ENCODE measurements at places on chromosomes 6 and 20.

GRCh38 chr20:58875541-58876134 lies 23.1 kb downstream of the GNAS start:
- no peak for DNase-seq

DNA sequence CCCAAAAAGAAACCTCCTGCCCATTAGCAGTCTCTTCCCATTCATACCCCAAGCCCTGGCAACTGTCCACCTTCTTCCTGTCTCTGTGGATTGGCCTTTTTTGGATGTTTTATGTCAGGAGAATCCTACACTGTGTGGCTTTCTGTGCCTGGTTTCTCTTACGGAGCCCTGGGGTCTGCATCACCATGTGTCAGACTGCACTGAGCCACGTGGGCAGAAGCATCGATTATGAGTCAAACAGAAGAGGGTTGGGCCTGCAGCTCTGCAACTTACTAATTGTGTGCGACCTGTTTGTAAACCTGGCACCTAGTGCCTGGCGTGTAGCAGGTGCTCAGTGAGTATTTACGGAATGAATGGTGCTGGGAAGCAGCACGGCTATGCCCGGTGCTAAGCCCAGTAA lies 62.6 kb downstream of the IGF2R start:
- DNase-seq, result no peak

GRCh38 chr20:64142590-64142989 lies 21.7 kb upstream of the MYT1 start:
- peak; percentile 79 for DNase-seq

GRCh38 chr20:9294041-9294440 lies 220.3 kb upstream of the LAMP5 start:
- no peak for DNase-seq

DNA sequence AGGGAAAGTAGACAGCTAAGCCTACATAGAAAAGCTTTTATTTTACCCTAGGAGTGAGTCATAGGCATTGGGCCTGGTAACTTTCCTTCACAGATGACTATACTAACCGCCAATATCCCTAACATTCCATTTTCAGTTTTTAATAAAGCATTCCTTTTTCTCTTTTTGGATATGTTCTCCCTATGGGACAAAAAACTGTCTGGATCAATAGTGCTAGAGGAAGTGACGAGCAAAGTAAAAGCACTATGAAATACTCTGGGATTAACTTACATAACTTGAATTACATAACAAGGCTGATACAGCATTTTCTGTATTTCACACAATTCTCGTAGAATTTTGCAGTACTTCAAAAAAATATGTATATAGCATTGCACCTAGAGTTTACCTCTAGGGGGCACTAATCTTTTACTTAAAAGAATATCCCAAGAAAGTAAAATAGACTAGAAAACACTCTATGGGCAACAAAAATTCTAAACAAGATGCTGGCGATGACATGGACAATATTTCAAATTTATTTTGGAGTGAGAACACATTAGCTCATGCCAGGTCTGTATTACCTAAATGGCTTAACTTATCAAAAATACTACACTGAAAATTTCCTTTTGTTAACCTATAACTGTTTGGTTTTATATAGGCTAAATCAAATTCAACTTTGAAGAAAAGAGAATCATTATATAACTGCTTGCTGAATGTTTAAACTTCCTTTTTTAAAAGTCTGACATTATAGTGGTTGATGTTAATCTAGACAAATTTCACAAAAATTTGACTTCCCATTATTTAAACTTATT lies 66.3 kb upstream of the DST start:
- peak; percentile 92 for DNase-seq

DNA sequence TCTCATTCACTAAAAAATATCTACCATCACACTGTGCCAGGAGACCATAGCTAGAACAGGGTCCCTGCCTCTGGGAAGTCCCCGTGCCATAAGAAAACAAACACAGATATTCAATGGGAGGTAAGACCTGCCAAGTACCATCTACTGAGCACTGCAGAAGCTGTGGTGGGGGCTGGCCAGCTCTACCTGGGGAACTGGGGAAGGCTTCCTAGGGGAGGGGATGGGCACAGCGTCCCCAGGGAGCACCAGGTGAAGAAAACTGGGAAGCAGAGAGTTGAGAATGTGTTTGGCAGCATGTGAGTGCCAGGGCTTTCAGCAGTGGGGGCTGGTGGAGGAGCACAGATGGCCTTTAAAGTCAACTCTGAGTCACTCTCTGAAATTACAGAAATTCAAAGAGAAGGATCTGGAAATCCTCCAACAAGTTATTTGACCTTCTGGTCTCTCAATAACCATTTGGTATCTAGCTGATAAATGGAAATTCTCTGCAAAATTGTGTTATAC lies 85.2 kb downstream of the SHLD1 start:
- DNase-seq, result no peak

GRCh38 chr6:160457823-160458222 lies 109.6 kb downstream of the SLC22A3 start:
- no peak for DNase-seq
